ENCODE measurements at places on chromosomes 3 and 15.

DNA sequence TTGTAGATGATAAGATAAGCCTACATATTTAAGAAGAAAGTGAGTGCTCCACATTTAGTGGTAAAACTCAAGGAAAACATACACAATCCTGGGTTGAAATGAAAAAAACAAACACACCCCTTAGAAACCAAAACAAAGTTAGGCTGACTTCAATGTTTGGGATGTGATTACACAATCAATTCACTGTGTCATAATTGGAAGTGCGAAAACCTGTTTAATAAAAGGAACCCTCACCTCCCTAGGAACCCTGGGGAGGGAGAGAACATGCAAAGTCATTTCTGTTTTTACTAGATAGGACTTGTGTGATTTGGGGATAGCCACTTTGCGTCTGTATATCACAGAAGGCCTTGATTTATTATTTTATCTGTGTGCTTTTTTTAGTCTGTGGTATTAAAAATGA is 275.0 kb downstream of the NFKBIZ start:
- DNase-seq: no peak

DNA sequence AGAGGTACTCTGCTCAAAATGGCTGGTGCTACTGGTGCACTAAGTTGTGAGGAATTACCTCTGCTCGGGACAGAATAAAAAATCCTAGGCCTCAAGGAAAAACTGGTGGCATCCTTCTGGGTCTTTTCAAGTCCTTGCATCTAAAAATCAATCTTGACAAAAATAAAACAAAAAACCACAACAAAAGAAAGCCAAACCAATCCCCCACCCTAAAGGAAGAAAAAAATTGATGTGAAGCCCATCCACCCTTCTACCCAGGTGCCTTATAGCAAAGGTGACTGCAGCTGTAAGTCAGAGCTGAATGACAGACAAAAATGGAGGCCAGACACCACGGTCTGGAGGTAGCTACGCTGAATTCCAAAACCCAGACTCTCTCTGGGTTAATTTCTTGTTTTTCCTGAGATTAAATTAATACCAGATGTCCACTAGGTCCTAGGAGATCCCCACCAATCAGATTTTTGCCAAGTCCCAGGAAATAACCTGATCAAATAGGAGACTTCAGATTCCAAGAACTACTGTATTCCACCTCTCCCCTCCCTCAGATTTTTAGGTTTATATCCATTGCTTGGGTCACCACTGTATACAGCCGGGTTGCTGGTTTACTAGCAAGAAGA is 33.5 kb downstream of the ABCC5 start:
- no peak for DNase-seq

DNA sequence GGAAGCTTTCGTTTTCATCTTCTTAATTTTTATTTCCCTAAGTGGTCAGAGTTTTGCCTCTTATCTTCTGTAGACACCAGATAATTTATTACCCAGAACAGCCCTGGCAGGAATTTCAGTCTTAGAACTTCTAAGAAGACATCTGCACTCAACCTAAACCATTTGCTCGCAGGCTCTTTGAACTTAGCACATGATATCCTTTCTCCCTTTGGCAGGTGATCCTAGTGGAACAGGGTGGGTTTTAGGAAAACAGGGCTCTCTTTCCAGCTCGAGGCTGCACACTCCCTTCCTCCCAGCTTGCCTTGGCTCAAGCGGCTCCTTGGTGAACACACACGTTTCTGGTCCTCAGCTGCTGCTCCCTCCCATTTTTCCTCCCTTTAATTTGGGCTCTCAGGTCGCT is 116.5 kb downstream of the THSD4 start:
- no peak for DNase-seq

- no peak for DNase-seq
Measured at GRCh38 chr3:99516936-99517335, 121.5 kb upstream of the COL8A1 start.

- DNase-seq: no peak
Measured at GRCh38 chr3:176561826-176562225, 635.5 kb downstream of the TBL1XR1 start.
